ENCODE measurements at places on chromosomes 3 and 15. TPM values are rescaled to one million over a fixed set of nuclear protein-coding genes. Genes with fewer than 3 reads are reported as not detected.

KIF15 gene
- 12.3 TPM for total RNA-seq

B3GALNT1 gene
- total RNA-seq = 11.3 TPM

CHDH gene
- 0.29 TPM for total RNA-seq

FBXL2 gene
- not detected for total RNA-seq

PRSS50 gene
- not detected for total RNA-seq

MAGEL2 gene
- total RNA-seq = not detected

TEX55 gene
- total RNA-seq = not detected

HRH1 gene
- 0.14 TPM for total RNA-seq

ZPLD1 gene
- not detected for total RNA-seq

IFRD2 gene
- 84.2 TPM for total RNA-seq

KCNMB2 gene
- not detected for total RNA-seq

STAB1 gene
- total RNA-seq = 0.92 TPM

KLHL40 gene
- not detected for total RNA-seq

RGMA gene
- not detected for total RNA-seq

MYO5C gene
- 0.42 TPM for total RNA-seq

RFTN1 gene
- total RNA-seq = 194 TPM

ZBTB47 gene
- 1.9 TPM for total RNA-seq

PLSCR2 gene
- not detected for total RNA-seq

NUP210 gene
- total RNA-seq = 106 TPM
